ENCODE measurements at places on chromosomes 1 and 21.

DNA sequence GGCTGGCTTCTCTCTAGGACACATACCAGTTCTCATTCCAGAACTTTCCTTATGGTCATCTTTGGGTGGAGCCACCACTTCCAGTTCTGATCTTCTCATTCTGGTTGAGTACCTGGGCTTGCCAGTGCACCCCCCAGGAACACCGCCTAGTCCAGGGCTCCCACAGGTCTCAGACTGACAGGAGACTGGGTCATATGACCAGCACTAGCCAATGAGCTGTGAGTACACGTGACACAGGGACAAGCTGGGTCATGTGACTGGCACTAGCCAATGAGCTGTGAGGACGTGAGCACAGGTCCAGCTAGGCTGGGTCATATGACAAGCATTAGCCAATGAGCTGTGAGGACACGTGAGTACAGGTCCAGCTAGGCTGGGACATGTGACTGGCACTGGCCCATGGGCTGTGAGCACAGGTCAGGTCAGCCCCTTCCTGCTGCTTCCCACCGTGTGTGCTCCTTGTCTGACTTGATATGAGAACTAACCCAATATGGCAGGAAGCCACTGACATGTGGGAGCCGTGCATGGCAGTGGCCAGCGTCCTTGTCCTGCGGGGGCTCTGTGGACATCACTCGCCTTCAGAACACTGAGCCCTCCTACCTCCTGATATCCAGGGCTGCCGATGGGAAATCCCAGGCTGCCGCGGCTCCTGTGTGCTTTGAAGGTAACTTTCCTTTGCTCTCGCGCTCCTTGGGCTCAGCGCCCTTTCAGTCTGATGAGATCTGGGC is 22.7 kb downstream of the KRTAP10-1 start:
- DNase-seq, result no peak

DNA sequence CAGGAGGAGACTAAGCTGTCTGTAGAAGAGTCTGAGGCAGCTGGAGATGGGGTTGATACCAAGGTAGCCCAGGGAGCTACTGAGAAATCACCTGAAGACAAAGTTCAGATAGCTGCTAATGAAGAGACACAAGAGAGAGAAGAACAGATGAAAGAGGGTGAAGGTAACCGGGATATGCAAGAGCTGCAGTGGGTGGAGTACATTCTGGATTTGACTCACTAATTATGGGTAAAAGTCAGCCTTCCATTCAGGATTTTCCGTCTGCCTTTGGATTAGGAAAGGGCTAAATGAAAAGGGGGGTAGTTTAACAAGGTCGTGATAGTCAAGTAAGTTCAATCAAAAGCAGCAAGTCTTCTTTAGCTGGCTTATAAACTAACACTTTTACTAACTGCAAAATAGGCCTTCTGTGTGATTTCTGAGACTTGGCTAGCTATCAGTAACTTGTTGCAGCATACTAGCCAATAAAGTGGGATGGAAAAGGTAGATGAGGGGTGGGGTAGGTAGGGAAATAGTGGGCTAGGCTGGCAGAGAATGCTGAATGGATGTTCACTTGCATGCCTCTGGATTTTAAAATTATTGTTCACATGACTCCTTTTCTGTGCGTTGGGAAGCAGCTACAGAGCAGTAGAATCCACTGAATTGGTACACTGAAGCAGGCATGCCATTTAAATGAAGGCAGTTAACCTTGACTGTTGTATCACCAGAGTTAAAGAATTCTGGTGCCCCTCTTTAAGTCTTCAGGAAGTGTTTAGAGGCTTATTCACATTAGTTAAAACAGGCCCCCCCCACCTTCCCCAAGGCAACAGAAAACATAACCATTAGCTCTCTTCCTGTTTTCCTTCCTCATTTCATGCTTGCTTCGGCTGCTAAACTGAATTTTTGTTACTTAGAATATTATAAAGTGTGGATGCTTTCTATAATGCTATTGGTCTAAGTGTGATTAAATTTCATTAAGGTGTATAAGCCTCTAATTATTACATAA is 15.4 kb downstream of the CCDC17 start:
- DNase-seq, result no peak

DNA sequence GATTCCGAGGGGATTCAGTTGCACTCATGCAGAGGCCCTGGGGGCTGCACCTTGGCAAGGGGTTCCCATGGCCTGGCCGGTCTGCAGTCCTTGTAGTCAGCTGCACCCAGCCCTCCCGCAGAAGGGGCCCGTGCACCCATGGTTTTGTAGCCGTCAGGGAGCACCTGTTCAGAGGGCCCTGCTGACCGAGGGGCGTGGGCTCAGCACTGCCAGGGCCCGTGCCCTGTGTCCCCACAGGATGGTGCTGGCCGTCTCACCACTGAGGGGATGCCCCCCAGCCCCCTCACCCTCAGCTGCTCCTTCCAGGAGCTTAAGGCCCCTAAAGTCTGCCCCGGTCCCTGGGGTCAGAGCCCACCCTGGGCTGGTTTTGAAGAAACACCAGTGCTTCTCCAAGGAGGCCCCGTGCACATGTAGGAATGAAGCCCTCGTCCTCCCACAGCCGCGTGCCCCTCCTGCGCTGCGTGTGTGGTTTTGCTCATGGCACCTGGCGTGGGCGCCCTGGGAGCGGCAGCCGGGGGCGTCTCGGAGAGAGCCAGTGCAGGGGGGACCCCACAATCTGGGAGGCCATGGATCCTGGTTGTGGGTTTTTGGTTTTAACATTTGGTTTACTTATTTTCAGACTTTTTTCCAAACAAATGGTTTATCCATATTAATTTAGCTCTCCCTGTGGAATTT is 40.1 kb downstream of the PRKCZ start:
- no peak for DNase-seq

DNA sequence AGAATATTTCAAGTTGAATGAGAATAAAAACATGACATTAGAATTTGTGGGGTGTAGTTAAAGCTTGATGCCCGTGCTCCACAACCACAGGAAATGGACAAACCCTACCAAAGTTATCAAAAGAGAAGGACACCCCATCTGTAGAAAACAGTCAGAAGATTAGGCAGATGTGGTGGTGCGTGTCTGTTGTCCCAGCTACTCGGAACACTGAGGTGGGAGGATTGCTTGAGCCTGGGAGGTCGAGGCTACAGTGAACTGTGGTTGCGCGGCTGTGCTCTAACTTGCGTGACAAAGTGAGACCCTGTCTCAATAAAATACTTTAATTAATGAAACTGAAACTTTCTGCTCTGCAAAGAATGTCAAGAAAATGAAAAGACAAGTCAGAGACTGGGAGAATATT is 1.5 kb upstream of the SPATC1L start:
- DNase-seq, result no peak

GRCh38 chr1:186207391-186208085 is 167.5 kb downstream of the TPR start:
- no peak for DNase-seq

DNA sequence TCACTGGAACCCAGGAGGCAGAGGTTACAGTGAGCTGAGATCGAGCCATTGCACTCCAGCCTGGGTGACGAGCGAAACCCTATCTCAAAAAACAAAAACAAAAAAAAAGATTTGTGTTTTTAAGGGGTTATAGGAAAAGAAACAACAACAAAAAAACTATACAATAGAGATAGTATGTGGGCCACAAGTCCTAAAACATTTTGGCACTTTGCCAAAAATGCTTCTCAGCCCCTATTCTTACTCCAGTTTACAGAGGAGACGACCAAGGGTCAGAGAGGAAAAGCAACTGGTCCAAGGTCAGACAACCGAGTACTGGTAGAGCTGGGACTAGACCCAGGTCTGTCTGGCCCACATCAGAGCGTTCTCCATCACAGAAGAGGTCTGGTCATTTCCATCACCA is 3.0 kb downstream of the FBXO44 start:
- no peak for DNase-seq

GRCh38 chr1:24898152-24898908 is 31.7 kb downstream of the RUNX3 start:
- DNase-seq, result peak; percentile 81

DNA sequence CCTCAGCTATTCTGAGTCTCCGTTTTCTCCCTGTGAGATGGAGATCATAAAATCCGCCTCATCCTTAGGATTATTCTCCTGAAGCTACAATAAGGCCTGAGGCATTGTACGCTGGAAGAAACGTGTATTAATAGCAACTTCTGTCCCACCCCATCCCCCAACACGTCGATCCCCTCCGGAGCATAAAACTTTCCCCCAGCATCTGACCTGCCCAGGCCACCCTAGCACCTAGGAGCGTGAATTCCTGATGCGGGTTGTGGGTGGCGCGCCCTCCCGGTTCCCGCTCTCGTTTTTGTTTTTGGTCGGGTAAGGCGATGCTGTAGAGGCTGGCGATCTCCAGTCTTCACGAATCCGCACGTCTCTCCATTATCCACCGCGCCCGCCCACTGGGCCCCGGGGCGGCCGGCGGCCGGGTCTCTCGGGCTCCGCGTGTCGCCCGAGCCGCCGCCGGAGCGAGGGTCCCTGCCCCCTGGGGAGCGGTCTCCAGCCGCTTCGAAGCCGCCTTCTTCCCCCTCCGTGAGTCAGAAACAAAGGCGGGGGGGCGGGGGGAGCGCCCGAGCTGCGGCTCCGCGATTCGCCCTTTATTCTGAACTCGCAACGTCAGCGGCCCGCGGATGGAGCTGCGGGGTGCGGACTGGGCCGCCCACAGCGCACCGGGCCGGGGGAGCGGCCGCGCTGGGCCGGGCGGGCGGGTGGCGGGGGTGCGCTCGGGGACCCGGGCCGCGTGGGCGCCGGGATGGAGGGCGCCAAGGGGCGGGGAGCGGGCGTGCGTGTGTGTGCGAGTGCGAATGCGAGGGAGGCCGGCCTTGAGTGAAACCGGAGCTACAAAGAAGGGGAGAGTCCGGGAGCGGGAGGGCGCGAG is at the start of gene PLEKHO1:
TSS of gene PLEKHO1 (plus strand) at position 646 of the 862 bp plus-strand sequence. CDS start 342 bp downstream, outside the sequence.
- DNase-seq, result peak; percentile 95

- no peak for DNase-seq
These were observed 32.0 kb upstream of the EPHA8 start for GRCh38 chr1:22531251-22531650.

- DNase-seq, result no peak
These were observed 1.4 kb upstream of the USP1 start for GRCh38 chr1:62435231-62436038.

DNA sequence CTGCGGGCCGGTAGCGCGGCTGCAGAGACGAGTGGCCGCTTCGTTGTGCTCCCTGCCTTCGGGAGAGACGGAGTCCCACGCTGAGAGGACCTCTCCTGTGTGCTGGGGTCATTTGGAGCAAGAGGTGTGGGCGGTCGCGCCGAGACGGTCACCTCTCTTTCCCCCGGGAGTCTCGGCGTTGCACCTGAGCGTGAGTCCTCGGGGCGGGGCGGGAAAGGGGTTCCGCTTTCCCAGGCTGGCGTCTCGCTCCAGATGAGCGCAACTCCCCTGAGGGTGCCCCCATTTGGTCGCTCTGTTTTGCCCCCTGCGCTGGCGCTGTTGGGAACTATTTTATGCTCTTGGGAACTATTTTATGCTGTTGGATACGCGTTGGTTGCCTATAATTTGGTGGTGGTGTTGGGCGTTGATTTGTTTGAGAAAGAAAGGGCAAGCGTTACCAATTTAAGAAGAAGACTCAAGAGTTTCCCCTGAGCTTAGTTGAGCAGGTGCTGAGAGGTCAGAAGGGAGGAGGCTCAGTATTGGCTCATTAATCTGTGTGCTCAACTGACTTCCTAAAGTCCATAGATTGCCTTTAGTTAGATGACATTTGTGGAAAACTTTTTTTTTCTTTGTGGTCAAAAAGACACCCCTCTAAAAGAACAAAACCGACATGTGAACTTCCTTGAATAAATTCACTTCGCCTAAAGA is 683 bp downstream of the LRRC8B start:
- DNase-seq, result peak; percentile 78

GRCh38 chr1:227434808-227435444 is 116.6 kb upstream of the CDC42BPA start:
- no peak for DNase-seq
